Amygdala (tissue), 56 donors: ENCODE measurements at places on chromosomes 4 and X.

DNA sequence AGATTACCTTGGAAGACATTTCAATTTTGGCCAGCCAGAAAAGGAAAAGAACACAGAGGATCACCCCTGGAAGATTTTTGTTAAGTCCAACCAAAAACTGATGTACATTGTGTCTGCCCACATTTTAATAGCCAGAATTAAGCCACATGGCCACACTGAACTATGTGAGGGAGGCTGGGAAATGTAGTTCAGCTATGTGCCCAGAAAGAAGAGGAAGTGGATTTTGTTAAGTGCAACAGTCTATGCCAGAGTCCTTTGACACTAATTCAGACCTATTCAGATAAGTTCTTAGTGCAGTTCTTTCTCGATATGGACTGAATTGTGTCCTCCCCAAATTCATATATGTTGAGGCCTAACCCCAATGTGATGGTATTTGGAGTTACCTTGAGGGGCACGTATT lies 18.4 kb downstream of the PRPS1 start:
- no peak for DNase-seq

GRCh38 chr4:158769175-158769921 lies 522 bp downstream of the FNIP2 start:
- peak; percentile 10 for DNase-seq

- DNase-seq, result no peak
Observed at GRCh38 chr4:24166501-24166900, 276.7 kb upstream of the PPARGC1A start.

- no peak for DNase-seq
Observed at GRCh38 chr4:123922847-123923246, 526.3 kb downstream of the SPRY1 start.

GRCh38 chr4:25172961-25173915 lies 13.0 kb upstream of the SEPSECS start:
- peak; percentile 46 for DNase-seq

GRCh38 chr4:123506011-123506695 lies 109.6 kb downstream of the SPRY1 start:
- no peak for DNase-seq

DNA sequence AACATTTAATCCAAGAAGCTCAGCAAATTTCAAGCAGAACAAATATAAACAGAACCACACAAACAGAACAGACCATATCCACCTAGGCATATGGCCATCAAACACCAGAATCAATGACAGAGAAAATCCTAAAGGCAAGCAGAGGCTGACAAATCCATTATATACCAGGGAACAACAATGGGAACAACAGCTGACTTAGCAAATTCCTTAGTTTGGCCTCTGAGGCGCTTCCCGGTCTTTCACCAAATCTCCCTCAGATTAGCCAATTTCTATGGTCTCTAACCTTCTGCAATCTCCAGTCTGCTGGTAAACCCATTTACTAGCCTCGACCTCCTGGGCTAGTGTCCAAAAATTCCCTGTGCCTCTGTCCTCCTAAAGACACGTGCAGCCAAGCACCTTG lies 59.2 kb downstream of the GPR143 start:
- DNase-seq, result no peak

GRCh38 chr4:75005727-75006126 lies 72.8 kb downstream of the PARM1 start:
- DNase-seq, result no peak

GRCh38 chr4:172978848-172979247 lies 189.8 kb upstream of the GALNT7 start:
- DNase-seq, result no peak

- DNase-seq, result no peak
Observed at GRCh38 chr4:156217236-156217635, 263.6 kb upstream of the CTSO start.

DNA sequence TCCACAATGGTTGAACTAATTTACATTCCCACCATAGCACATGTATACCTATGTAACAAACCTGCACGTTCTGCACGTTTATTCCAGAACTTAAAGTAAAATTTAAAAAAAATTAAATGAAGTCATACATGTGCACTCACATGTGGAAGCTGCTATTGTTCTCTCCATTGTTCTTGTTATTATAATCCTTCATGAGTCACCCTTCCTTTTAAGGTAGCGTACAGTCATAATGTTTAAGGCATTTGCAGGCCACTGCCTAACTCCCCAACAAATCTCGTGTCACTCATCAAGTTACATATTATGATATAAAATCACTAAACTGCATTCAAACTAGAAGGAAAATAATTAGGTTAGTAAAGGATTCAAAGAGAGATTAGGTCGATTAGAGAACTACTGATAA lies 63.6 kb downstream of the SLC7A11 start:
- no peak for DNase-seq

DNA sequence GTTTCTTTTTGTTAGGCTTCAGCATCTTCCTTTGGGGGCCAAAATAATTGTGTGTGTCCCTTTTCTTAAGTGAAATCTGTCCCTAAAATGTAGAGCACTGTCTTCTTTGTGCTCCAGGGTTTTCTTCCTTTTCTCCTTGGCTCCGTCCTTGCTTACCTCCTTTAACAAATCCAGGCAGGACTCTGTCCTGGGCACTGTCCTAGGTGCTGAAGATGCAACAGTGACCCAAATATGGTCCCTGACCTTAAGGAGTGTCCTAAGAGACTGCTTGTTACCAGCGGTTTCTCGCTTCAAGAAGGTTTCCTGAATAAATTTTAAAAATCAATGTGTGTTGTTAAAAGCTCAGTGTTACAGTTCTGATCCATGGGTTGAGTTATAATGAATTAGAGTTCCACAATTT lies 471.8 kb downstream of the KCNIP4 start:
- DNase-seq, result no peak
